ENCODE measurements at places on chromosomes 2 and 18.
A peak's percentile ranks its signal among the peaks of the same experiment; 100 is the strongest.

DNA sequence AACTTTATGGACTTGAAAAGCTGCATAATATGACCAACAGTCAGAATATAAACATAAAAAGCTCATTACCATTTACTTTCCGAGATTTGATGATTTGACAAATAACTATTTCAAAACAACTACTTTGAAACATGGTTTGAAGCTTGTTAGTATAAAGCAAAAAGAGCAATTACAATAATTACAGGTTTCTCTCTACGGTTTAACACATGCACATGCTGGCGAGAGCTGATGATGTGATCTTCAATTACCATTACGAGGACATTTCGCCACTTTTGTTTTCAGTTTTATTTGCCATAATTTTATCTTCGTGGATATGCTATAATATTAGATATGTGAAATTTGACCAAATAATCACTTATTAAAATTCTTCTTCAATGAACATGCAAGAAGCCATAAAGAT lies 270.1 kb downstream of the TCF4 start:
- DNase-seq, result no peak

- no peak for DNase-seq
These were observed 60.8 kb downstream of the MBP start for GRCh38 chr18:77071711-77072292.

- DNase-seq, result no peak
These were observed 30.4 kb downstream of the CYTIP start for GRCh38 chr2:157413326-157414035.

GRCh38 chr2:27798948-27799645 lies 27.6 kb downstream of the MRPL33 start:
- DNase-seq, result peak; percentile 100

DNA sequence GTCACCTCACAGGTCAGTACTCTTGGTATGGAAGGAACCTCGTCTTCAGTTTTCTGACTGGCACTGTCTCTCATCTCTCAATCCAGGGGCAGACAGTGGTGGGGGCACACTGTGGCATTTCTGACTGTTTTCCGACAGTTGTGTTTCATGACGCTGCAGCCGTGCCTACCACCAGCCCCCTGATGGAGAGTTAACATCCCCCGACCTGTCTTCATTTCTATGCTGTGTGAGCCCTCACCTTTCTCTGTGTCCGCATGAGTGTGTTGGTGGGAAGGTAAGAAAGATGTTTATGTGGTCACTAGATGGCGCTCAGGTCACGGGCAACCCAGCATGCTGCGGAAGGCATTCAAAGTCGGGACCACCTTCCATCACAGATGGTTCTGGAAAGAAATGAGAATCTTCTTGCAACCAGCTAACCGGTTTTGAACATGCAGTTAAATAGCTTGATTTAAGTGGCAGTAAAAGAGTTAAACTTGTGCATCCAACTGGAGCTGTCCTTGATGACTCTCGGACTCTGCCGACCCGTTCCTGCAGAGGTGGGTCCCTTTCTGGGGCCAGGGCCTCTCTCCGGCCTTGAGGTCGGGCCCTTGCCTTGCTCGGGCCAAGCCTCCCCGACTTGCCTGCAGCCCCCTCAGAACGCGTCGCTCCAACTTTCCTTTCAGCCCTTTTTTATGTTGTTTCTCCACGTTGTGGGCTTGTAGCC lies 92.4 kb downstream of the DYSF start:
- peak; percentile 30 for DNase-seq

- DNase-seq, result no peak
These were observed 86.3 kb downstream of the PTPN4 start for GRCh38 chr2:119846021-119846420.

DNA sequence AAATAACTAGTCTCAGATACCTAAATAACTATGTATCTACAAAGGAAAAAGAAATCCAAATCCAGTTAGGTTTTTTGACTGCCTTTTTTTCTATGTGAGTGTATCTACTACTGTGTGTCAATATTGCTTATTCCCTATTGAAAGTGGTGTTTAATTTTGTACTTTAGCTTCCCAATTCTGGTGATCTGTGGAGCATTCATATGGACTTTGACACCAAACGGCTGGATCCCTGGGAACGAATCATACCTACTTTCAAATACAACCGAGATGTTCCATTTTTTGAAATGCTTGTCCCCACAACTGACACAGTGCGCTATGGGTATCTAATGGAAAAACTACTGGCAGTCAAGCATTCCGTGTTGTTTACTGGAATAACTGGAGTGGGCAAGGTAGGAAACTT lies 152.8 kb downstream of the DNAH6 start:
- DNase-seq, result no peak

DNA sequence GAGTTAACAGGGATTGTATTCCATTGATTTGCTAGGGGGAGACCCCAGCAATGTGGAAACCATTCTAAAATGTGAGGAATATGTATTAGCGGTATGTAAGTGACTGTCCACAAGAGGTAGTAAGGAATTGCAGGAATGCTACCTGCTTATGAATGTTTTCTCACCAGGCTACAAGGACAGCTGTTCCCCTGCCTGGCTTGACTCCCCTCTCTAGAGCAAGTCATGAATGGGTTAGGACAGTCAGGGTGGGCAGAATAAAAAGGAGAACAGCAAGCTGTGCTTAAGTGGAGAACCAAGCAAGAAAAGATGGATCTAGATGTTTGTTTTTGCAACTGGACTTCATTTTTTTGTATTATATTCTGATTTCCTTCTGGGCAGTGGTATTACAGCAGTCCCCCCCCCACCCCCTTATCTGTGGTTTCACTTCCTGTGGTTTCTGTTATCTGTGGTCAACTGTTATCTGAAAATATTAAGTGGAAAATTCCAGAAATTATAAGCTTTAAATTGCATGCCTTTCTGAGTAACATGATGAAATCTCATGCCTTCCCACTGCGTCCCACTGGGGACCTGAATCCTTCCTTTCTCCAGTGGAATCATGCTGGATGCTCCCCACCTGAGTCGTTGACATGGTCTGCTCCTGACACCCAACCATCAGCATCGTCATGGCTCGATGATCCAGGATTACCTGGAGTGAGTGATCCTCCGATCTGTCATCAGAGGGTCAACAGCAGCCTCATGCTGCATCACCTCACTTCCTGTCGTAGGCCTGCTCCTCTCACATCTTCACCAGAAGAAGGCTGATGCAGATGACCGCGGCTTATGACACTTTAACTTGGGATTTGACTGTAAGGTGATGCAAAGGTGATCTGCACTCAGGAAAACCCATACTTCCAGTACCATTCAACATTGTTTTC lies 52.2 kb downstream of the VAPA start:
- no peak for DNase-seq
